ENCODE measurements at places on chromosomes 16 and 17. TPM values are rescaled to one million over a fixed set of nuclear protein-coding genes. Genes with fewer than 3 reads are reported as not detected.

GRCh38 chr17:20263595-20263994 lies 203.7 kb downstream of the LGALS9B start:
- DNase-seq = no peak

DNA sequence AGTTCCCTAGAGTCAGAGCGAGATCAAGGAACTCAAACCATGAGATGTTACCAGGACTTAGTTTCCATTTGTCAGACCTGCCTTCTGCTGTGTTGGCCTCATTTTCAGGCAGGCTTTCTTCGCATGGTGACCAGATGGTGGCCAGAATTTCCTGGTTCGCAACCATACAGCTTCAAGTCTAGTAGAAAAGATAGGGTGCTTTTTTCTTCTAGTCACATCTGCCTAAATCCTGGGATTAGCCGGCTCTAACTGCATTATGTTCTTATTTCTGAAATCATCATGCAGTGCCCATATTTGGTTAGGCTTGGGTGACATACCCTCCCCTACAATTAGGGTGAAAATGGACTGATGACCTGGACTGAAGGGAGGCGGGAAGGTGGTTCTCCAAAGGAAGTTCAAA lies 131.5 kb downstream of the SHISA9 start:
- no peak for DNase-seq

DNA sequence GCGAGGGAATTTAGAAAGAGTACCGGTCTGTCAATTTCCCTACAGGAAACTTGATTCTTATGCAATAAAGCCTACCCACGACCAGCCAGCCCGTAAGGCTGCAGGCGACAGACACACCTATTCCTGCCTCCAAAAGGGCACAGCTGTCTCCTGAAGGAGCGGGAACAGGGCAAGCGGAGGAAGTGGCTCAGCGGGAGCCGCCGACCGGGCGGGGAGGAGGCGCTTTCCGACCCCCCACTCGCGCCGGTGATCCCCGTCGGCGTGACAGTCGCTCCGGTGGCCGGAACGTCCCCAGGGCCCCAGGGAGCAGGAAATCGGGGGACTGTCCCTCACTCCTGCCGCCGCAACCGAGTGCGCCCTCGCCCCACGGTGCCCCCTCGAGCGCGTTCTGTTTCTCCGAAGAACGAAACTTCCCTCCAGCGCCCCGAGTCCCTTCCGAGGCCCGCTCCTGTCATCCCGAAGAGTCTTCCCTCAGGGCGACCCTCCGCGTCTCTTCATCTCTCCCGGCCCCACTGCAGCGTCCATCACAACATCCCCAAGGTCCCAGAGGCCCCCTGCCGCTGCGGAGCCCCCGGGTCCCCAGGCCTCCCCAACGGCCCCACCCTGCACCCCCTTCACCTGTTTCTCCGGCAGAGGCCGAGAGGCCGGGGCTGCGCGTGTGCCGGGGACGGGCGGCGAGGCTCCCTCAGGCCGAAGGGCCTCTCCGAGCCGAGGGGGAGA lies 421 bp downstream of the STAT3 start:
- no peak for DNase-seq

The CMTM2 gene
- total RNA-seq = not detected

DNA sequence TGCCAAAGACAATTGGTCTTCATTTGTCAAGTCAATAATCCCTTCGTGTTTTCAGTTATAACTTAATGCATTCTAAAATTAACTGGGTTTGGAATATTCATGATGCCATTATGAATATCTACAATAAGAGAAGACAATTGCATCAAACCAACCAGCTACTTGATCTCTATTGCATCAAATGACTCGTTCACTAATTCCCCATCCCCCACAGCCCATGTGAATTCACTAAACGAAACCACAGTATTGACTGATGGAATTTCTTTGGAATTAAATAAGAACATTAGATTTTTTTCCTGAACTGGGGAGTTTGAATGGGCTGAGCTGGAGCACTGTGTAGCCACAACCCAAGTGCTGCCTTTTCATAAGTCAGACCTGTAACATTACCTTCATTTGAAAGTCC lies 65.3 kb downstream of the HS3ST3B1 start:
- DNase-seq = no peak

The NPIPB8 gene
- not detected for total RNA-seq

The NPIPA2 gene
- total RNA-seq = 1.3 TPM

DNA sequence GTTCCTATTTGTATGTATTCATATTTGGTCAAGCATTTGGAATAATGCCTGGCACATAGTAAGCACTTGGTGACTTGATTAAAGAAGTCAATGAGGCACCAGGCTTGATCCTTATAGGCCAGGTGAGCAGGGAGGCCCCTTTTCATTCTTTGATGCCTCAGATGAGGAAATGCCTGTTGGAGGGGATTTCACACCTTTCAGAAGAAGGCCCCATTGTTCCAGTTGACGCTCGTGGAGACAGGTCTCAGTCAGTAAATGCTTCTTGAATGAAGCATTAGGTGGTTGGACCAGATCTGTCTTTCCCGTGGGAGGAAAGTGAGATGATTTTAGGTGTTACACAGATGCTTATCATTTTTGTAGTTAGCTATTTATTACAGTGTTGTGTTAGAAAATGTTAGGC lies 13.0 kb downstream of the LCMT1 start:
- no peak for DNase-seq

GRCh38 chr17:66491213-66491612 lies 188.8 kb downstream of the PRKCA start:
- no peak for DNase-seq

The LIMD2 gene
- total RNA-seq = 146 TPM

The MYO15A gene
- total RNA-seq = 0.24 TPM

The KRT24 gene
- not detected for total RNA-seq

DNA sequence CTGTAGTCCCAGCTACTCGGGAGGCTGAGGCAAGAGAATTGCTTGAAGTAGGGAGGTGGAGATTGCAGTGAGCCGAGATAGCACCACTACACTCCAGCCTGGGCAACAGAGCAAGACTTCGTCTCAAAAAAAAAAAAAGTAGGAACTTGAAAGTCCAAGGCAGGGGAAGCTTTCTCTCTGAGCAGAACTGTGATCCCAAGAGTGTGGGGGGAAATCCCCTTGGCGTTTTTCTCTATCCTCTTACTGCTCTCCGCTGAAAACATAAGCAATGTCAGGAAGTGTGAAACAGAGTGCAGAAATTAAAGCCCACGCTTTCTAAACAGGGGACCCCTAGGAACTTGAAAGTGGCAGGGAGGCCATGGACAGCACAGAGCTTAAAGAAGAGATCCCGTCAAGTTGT lies 9.8 kb upstream of the CMTM3 start:
- DNase-seq = no peak

DNA sequence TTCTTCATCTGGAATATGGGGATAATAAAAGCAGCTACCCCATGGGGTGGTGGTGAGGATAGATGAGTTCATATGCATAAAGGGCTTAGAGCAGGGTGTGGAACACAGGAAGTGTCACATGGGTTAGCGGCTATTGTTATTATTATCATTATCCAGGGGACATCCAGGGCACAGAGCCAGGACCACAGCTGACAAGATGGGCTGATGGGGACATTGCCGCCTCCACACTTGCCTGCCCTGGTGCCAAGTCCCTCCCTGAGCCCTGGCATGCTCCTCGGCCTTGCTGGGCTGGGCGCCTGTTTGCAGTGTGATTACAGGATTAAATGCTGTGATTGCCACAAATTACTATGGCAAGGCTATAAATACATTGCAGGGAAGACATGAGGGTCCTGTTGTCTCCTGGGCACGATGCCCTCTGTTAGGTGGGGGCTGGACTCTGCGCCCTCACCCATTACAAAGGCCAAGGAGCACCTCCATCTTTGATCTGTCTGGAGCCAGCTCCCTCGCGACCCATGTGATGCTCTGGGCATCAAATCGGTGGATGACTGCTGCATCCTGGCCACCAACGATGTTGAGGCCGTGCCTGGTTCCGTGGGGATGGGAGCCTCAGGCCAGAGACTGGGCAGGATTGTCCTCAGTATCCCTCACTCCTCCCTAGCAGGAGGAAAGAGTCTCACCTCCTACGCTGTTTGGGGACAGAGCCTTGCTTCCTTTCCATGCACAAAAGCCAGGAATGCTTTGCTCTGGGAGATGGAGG lies 43.2 kb downstream of the PIMREG start:
- no peak for DNase-seq

The CCL16 gene
- total RNA-seq = not detected

GRCh38 chr17:76354317-76354729 lies 607 bp upstream of the PRPSAP1 start:
- no peak for DNase-seq

The NLRC5 gene
- total RNA-seq = 143 TPM

GRCh38 chr17:69192754-69193153 lies 35.9 kb downstream of the ABCA10 start:
- DNase-seq = no peak

DNA sequence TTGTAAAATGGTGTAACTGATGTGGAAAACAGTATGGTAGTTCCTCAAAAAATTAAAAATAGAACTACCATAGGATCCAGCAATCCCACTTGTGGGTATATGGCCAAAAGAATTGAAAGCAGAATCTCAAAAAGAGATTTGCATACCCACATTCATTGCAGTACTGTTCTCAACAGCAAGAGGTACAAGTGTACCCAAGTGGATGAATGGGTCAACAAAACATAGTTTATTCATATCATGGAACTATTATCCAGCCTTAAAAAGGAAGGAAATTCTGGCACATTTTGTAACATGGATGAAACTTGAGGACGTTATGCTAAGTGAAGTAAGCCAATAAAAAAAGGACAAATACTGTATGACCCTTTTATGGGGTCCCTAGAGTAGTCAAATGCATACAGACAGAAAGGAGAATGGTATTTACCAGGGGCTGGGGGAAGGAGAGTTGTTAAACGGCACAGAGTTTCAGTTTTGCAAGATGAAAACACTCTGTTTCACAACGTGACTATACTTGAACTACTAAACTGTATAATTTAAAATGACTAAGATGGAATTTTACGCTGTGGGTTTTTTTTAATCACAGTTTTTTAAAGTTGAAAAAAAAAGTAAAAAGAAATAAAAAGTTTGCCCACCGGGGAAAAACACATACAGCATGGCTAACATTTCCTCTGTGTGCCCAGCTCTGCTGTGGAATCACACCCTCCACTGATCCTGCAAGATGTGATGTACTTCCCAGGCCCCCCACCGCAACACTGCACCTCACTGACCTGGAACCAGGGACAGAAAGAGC lies 6.1 kb downstream of the TVP23A start:
- DNase-seq = no peak

The TTLL6 gene
- total RNA-seq = not detected
